ENCODE measurements at places on chromosomes 7 and 10.
A peak's percentile ranks its signal among the peaks of the same experiment; 100 is the strongest.

DNA sequence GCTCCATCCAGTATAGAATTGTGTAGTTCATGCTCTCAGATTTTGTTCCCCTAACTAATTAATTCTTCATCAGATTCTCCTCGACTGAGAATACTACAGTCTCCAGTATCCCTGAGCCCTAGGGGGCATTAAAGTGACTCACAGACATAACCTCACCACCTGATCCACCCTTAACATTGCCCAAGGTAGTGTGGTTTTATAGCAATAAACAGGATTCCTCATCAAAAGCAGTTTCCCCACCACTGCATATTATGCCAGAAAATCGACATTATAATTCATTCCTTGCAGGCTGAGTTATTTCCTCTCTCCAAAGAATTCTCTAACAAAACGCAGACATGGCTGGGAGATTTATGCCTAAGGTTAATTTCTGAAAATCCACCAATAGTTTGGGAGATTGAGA is 1402.5 kb upstream of the CELF2 start:
- DNase-seq: no peak

- DNase-seq: no peak
Measured at GRCh38 chr10:12081470-12081869, 12.7 kb downstream of the DHTKD1 start.

GRCh38 chr10:4686644-4686996 is 139.4 kb upstream of the AKR1E2 start:
- no peak for DNase-seq

DNA sequence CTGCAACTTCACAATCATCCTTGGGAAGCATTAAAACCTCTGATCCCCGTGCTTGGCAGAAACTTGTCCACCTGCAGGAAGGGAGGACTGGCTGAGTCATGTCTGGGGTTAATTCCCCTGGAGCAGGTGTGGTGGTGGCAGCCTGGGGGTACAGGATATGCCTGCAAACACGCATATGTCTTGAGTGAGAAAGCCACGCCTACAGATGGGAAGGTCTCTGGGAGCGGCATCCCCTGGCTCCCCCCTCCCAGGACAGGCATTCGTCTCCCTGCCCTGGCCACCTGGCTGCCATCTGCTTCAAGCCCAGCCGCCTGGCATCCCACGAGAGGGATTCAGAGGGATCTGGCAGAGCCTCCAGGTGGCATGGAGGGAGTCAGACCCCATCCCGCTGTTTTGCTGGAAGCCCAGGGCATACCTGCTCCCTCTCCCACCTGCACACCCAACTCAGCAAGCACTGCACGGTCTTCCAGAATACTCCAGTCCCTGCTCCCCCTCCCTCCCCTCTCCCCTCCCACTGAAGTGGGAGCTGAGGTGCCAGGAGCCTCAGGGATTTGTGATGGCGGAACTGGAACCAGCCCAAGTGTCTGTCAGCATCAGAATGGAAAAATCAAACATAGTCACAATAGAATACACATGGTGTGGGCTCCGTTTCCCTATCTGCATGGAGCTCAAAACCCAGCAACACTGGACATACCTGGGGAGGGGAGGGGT is 61.0 kb downstream of the CAMK2B start:
- no peak for DNase-seq

- DNase-seq: no peak
Measured at GRCh38 chr7:8509621-8510020, 76.2 kb downstream of the NXPH1 start.

DNA sequence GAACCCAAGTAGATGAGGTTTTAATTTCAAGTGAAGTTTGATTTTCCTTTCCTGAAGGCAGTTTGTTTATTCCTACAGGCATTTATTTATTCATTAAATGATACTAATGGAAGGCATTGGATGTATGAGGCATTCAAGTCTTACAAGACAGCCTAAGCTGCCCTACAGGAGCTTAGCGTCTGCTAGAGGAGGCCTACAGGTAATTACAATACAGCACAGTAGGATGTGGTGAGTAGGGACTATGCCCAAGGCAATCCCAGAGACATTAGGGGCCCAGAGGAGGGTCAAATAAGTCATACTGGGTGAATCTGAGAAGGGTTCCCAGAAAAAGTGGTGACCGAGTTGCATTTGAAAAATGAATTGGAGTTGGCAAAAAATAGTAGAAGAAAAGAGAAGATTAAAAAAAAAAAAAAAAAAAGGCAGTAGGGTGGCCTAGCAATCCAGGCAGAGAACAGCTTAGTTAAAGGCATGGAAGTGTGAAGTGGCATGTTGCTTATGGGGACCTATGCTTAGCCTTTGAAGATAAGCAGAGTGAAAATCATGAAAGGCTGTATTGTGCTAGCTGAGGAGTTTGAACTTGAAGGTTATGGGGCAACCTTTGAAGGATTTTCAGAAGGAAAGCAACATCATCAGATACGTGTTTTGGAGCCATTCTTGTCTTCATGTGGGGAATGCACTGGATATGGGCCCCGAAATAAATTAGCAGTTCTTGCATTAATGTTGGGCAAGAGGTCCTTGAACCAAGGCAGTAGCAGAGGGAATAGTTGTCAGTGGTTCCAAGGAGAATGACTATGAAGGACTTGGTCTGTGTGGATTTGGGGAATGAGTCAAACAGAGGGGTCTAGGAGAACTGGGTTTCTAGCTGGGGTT is 65.5 kb downstream of the SNX10 start:
- no peak for DNase-seq

DNA sequence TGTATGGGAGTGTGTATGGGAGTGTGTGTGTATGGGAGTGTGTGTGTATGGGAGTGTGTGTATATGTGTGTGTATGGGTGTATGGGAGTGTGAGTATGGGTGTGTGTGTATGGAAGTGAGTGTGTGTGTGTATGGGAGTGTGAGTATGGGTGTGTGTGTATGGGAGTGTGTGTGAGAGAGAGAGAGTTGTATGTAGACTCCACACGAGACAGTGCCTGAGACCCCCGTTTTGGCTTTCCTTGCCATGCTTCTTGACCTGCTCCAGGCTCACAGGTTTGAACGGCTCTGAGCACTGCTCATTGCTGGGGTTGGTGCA is 49.7 kb downstream of the COL17A1 start:
- peak; percentile 28 for DNase-seq

- no peak for DNase-seq
Measured at GRCh38 chr7:139330333-139331030, 10.7 kb upstream of the FMC1 start.

DNA sequence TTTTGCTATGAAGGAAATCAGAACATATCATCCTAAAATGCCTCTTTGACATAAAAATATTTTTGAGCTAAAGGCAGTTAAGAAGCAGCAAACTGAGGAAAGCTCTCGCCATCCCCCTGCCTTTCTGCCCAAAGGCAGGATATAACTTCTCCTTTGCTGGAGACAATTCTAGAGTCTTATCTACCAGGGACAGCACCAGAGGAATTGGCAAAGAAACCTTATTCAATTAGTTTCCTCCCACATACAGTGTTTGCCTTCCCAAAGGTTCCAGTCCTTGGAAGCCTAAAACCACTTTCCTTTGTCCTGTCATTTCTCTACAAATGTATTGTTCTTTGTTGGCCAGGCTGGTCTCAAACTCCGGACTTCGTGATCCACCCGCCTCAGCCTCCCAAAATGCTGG is 33.7 kb downstream of the MASTL start:
- DNase-seq: no peak

GRCh38 chr7:130135208-130136205 is 65.2 kb downstream of the KLHDC10 start:
- DNase-seq: no peak

DNA sequence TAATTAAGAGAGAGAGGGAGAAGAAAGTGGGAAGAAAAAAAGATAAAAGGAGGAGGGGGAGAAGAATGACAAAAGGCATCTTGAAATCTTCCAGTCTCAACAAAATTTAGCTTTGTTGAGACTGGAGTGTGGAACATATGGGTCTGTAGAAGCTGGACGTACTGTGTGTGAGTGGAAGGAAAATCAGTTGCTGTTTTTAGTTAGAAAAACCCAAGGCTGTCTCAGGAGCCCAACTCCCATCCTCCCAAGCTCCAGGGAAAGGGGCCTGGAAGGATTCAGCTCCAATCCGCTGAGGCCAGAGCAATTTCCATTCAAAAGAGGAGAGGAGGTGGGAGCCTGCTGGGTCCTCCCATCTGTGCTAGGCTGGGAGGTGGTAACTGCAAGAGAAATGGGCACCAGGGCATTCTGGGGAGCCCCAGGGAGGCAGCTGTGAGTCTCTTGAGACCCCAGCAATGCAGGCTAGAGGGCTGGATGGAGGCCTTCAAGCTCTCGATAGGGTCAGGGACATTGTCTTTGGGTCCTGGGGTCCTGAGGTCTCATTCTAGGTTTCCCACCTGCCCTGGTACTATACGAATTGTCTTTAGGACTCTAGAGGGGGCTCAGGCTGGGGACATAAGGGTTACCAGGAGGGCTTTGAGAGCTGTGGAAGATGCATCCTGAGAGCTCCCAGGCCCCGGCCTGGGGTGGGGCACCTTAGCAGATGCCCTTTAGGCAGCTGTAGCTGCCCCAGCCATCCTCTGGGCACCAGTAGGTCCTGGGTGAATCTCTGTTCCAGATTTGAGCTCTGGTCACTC is 21.4 kb downstream of the ADCYAP1R1 start:
- DNase-seq: no peak

DNA sequence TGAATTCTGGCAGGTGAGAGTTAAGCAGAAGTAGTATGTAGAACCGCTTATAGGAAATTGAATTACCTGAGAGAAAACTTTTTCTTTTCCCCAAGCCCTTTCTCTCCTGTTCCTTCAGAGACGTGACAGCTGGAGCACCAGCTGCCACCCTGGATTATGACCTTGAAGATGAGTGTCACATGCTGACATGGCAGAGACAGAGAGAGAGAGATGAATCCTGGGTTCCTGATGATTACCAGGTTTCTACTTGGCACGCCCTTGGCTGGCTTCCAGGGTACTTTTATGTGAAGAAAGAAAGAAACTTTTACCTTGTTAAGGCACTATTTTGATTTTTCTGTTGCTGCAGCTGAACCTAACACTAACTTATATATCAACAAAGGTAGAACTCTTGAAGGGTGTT is 99.9 kb downstream of the GPR26 start:
- no peak for DNase-seq

DNA sequence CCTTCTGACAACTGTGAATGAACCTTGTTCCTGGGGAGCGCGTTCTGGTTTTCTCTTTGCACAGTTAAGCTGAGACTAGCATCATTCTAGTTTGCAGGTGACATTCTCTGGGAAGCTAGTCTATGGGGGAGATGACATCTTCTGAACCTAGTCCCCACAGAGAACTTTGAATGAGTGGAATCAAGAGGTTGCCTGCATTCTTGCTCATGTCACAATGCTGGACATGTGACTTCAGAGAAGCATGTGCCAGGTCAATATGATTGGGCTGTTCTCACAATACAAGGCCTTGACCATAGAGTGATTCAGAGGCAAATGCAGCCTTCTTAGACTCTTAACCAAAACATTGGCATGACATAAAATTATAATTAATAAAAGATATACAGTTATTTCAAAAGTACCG is 22.1 kb downstream of the KLLN start:
- no peak for DNase-seq

- DNase-seq: no peak
Measured at GRCh38 chr7:112080441-112080840, 125.8 kb downstream of the DOCK4 start.

DNA sequence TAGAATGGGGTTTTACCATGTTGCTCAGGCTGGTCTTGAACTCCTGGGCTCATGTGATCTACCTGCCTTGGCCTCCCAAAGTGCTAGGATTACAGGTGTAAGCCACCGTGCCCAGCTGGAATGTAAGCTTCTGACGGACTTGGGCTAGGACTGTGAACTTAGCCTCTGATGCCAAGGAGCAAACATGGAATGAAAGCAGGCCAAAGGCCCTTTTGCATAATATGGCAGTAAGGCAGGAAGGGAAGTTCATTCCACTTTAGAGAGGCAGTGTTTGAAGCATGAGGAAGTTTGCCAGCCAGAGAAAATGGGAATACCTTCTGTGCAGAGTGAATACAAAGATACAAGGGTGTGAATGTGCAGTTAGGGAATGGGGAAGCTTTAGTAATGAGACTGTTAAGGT is 20.3 kb downstream of the VCL start:
- DNase-seq: no peak

DNA sequence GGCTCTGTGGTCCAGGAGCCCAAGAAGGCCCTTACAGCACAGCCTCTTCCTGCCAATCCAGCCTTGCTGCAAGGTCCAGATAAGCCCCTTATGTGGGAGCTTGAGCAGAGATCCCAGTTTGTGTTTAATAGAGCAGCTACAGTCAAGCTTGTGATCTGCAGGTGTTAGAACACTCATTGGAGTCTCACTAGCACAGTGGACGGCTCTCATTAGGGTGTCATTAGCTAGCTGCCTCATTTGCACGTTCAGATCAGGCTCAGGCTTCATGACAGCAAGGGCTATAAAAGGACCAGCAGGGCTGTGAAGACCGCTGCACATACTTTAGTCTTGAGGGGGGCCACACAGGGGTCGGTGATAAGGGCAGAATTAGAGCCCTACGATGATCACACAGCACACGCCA is 443.2 kb downstream of the RPS24 start:
- no peak for DNase-seq

DNA sequence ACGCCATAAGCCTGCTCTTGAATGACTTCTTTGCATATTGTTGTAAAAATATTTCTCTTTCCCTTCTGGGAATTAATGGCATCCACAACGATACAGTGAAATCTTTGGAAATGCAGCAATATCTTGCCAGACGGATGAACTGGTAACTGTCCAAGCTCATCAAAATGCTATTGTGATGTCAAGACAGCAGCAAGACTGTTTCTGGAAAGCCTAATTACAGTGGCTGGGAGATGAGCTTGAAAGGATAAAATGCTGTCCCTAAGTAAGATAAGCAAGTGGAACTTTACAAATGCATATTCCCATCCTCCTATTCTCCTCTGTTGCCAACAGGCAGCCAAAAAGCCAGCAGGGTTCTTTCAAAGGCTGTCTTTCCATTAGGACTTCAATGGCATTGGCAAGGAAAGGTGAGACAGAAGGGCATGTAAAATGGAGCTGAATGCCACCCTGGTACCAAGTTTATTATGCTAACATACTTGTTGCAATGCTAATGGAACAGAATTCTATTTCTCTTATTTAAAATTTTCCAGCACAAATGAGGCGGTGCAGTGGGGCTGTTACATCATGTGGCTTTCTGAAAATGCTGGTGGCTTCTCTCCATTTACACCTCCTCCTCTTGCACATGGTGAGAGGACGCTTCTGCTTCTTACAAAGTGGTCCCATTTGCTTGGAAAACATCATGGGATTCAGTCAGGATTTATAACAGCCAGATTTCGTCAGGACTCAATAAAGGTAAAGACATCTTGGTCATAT is 178.3 kb upstream of the PTER start:
- DNase-seq: no peak
